ENCODE measurements at places on chromosomes 2 and 18.

DNA sequence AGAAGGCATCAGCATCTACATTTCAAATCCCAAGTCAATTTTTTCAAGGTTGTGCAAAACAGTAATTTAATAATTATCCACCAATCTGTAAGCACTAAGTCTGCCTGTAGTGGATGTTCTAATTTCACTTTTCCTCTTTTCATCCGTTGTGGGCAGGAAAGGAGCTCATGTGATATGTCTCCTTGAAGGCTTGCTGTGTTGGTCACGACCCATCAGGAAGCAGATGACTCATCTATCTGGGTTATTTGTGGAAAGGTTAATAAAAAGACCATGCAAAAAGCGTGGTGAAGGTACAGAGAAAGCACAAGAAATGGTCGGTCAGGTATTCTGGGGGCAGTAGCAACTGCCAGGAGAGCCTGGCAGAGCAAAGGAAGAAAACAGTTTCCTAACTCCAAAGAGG lies 476.7 kb upstream of the RAB6C start:
- DNase-seq = no peak

- no peak for DNase-seq
These were observed 42.1 kb upstream of the EHBP1 start for GRCh38 chr2:62663411-62663810.

DNA sequence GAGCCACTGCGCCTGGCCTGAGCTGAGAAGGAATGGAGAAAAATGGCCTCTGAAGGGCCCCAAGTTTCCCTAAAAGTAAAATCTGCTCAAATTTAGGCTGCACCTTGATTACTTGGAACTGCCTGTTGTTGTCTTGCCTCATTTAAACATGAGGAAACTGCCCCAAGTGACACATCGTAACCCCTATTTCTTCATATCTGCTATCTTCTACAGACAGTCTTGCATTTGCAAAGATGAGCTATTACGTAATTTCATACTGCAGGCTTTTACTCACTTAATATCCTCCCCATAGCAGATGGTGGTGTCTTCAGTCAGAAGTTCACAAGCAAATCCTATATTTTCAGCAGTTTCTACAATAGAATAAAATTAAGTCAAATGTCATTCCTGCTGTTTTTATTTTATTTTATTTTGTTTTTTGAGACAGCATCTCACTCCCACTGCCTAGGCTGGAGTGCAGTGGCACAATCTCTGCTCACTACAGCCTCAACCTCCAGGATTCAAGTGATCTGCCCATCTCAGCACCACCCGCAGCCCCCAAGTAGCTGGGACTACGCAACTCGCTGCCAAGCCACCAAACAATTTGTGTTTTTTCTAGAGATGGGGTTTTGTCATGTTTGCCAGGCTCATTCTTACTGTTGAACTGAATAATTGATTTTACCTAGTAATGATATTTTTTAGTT lies 45.3 kb upstream of the NARS1 start:
- no peak for DNase-seq

- no peak for DNase-seq
These were observed 16.9 kb downstream of the ZBTB7C start for GRCh38 chr18:48392268-48392667.

GRCh38 chr2:83808878-83809277 lies 650.2 kb downstream of the SUCLG1 start:
- no peak for DNase-seq

GRCh38 chr2:95052804-95053479 lies 27.4 kb downstream of the MAL start:
- DNase-seq = no peak

DNA sequence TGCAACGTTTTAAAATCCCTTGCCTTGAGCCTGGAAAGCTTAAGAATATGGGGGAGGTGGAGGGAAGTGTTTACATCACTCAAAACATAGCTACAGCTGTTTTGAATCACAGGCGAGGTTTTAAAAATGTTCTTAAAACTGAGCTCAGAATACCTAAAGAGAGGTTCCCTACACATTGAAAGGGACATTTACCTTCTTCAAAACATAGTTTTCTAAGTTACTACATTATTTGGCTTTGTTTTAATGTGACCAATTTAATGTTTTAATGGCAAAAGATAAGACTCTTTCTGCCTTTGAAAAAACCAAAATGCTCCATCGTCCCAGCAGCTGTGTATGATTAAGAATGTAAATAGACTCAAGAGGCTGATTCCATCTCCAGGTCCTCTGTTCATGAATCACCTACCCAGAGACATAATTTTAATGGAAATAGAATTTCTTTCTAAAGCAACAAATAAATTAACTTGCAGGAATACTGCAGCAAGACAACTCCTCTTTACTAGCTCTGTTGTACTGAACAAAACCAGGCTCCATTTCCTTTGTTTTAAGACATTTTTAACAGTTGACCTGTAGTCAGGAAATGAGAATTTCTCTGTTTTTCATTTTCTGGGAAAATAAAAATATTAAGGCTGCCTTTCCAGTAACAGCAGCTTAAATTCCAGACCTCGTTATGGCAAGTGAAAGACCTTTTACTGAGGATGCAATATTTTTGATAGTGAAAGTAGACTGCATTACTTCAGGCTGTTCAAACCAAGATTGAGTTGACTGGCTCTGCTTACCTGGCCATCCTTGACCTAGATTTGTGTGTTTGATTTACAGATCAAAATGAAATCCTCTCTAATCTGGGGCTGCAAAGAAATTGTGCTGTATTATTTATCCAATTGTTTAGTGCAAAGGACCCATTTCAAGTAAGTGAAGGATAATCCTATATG lies 33.7 kb upstream of the WDR75 start:
- DNase-seq = no peak

DNA sequence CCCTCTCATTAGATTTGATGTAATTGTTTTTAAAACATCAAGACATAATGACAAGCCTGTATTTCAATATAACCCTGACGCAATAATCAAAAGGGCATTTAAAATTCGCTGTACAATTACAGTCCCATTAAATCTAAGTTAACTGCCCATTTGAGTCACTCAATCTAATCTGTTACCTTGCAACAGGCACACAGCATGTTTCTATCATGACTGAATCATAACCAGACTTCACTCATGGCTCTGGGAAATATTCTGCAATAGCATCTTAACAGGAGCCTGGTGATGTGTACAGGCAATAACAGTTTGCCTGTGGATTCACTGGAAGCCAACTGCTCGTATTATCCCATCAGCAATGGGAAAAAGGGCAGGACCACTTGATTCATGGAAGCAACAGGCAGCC lies 142.3 kb upstream of the NCKAP5 start:
- no peak for DNase-seq

GRCh38 chr18:6313415-6313814 lies 101.3 kb downstream of the L3MBTL4 start:
- no peak for DNase-seq

Data from activated CD4-positive, alpha-beta T cell treated with anti-CD3 and anti-CD28 coated beads, Interleukin-2, amount 10 ng/mL, durations not matched to agents 24 days and 14 days (primary cell).